ENCODE measurements at places on chromosomes 13 and 19.

- DNase-seq, result no peak
Measured at GRCh38 chr13:35860661-35861060, 270.5 kb downstream of the DCLK1 start.

GRCh38 chr19:49856574-49857021, 5.6 kb downstream of the PTOV1 start:
- DNase-seq, result no peak

GRCh38 chr19:35457173-35457572, 9.1 kb downstream of the FFAR2 start:
- no peak for DNase-seq

DNA sequence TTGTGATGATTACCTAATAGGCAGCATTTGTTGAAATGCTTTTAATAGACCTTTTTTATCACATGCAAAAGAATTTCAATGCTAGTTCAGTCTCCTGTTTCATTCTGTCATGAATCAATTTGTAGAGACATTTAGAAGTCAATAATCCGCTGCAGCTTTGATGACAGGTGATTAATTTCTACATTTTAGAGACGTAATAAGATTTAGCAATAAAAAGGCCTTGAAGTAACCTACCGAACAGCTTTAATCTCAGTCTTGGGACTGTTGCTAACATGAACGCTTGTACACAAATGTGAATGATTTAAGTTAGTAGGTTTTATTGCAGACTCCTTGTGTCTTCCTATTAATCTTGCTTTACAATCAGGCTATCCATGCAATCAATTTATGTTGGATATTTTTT, 186.5 kb downstream of the MZT1 start:
- no peak for DNase-seq

GRCh38 chr19:30547246-30547645, 175.1 kb downstream of the ZNF536 start:
- no peak for DNase-seq
